ENCODE measurements at places on chromosomes 5 and 9.

GRCh38 chr5:175464942-175465233 lies 13.5 kb upstream of the SFXN1 start:
- no peak for DNase-seq

DNA sequence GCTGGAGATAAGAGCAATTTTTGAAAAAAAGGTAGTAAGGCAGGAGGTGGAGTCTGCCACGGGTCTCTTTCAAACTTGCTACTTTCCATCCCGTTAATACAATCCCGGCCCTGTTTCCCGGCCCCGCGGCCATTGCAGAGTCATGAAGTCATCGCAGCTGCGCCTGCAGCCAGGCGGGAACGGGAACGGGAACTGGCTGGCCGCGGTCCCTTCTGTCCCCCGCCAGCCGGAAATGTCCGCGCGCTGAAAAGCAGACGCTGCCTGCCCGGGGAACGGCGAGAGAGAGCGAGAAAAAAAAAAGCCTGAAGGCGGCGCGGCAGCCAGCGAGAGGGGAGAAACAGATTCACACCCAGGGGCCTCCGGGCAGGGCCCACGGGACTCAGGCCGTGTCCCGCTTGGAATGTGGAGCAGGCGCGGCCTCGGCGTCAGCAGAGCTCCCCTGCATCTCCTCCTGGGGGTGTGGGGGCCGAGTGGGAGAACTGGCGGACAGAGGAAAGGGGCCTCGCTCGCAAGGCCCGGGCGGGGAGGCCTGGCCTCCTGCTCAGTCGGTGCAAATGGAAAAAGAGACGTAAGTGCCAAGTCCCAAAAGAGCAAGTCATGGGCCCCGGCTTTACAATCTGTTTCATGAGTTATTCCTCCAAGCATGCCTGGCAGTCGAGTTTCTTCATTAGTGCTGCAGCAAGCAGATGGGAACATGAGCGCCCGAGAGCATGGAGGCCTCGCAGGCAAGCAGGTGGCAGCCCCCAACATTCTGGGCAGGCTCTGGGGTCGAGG lies 201.2 kb upstream of the GAS1 start:
- DNase-seq: no peak

DNA sequence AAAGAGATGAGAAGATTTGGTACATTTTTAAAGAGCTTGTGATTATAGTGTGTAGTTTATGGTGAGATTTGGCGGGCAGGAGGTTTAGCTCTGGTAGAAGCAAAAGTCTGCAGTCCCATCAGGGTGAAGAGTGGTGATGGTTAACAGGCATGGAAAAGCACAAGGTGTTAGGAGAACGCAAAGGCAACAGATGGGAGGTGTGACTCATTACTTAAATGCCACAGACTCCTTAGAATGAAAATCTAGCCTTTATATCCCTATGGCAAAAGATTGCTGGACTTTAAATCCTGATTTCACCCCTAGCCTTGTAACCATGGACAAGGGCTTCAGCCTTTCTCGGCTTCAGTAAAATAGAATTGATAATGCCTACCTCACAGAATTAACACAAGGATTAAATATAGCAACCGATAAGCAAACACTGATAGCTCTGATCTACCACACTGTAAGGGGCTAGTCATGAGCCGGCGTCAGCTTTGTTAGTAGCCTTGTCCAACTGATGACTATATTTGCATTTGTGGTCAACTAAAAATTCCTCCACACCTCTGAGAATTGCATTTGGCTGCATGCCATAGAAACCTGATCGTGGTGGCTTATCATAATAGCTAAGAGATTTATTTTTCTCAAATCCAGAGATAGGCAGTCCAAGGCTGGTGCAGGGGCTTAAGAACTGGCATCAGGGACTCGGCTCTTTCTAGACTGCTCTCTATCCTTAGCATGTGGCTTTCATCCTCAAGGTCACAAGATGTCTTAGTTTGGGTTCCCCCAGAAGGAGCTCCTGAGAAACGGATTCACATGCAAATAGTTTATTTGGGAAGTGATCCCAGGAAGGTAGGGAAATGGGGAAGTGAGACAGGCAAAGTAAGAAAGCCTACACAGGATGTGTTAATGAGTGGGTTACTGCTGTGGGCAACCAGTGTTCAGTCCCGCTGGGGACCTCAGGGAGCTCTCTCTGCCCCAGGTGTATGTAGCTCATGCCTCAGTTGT lies 19.6 kb downstream of the MFAP3 start:
- DNase-seq: no peak

- DNase-seq: no peak
These were observed 1.1 kb upstream of the ADAMTS2 start for GRCh38 chr5:179346401-179346800.

DNA sequence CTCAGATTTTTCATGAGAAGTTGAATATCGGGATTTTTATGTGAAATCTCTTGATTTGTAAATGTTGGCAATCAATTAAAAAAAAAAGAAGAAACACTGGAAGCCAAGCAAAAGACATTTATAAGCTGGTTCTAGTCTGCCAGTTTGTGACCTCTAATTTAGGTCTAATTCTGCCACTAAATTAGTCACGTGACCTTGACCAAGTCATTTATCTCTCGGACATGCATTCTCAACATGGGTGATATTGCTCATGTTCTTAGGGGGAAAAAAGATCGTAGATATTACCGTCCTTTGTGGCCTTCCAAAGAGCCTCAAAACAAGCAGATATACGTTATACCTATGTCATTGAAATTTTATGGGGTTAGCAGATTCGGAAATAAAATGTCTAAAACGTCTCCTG lies 52.9 kb upstream of the PTPDC1 start:
- DNase-seq: no peak

DNA sequence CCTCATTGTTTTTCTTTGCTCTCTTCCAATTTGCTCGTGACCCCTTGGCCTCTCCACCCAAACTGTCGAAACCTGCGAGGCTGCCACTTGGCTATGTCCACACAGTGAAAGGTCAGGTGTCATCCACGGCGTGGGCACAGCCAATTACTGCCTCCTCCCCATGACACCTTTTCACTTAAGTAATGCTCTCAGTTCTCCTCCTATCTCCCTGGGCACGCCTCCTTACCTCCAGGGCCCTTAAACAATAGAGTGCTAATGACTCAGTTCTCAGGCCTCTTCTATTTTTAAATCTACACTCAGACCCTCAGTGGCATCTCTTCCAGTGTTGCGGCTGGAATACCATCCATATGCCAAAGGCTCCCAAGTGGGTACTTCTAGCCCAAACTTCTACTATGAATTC lies 256.8 kb downstream of the ROR2 start:
- DNase-seq: no peak

DNA sequence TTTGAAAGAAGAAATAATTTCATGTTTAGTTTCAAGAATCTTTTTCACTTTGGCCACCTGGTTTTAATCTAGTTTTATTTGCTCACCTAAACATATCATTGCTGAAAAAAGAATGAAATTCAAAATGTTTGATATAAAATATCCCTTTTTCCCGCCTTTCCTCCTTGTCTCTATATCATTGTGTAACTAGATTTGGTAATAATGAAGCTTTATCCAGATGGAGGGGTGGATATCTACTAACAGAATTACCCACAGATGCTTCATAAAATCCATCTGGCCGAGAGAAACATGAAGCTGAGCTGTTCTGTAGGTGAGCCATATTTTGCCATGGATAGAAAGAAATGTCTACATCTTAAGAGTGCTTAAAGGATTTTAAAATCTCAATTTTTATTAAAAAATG lies 214.7 kb downstream of the ICE1 start:
- DNase-seq: no peak

DNA sequence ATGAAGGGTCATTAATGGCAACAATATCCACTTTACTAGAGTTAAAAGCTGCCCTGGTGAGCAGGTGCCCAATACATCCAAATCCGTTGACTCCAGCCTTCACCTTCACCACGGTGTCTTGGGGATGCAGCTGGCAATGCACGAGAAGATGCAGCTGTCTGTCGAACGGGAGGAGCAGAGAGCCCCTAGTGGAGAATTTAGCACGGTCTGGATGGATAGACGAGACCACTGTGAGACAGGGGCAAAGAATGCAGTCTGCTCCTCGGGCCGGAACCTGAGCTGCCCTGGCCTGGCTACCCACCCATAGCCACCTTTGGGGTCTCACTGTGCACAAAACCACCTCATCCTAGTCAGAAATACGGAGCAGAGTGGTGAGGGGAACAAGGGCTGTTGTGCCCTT lies 35.1 kb downstream of the ADRA1B start:
- DNase-seq: no peak

- no peak for DNase-seq
These were observed 76.0 kb upstream of the SIMC1 start for GRCh38 chr5:176162198-176162597.

- DNase-seq: no peak
These were observed 71.4 kb upstream of the FBXW11 start for GRCh38 chr5:172077664-172078425.

DNA sequence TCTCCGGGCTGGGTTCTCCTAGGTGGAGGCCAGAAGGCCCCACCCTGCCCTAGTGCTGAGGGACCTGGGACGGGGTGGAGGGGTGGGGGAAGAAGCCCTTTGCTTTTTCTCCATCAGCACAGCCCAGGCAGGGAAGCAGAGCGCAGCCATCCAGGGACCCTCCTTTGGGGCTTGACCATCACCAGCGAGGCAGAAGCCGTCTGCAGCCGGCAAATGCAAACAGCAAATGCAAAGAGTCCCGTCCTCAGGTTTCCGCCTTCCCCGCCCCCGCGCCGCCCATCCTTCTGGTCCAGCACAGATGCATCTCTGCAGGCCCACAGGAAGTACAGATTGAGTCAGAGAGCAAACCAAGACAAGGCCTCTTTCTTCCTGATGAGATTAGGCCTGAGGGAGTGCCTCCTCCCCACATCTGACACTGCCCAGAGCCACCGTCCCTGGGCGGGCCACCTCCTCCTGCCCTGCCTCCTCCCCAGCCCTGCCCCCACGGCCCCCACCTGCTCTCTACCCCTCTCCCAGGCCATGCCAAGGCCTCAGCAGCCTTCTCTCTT lies 23.4 kb downstream of the CORO2A start:
- no peak for DNase-seq

DNA sequence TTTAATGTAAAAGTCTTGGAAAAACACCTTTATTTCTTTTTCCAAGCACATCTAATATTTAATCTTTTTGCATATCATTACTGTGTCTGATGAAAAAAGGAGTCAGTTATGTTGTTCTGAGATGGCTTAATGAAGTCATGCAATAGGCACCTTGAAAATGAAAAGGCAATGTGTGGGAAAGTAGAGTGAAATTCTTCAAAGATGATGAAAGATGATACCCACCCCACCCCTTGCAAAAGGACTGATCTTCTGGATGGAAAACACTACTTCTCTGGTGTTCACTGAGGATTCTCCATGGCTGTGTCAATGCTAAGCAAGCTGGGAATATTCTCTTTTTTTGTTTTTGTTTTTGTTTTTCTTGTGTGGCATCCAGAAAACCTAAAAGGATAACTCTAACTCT lies 47.9 kb upstream of the TRPC7 start:
- DNase-seq: no peak

DNA sequence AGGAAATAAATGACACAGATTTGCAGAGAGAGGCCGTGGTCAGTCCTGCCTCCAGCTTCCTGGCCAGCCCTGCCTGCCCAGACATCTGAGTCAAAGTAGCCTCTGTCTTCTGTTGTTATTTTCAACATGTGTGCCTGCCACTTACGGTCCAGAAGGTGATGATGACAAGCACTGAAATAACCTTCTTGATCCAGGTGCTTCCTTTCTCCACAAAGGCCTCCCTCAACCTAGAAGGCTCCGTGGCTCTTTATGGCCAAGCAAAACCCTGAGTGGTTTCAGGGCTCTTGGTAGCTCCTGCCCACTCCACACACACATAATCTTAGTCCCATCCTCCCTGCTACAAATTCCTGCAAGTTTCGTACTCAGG lies 34.1 kb upstream of the SLC6A19 start:
- no peak for DNase-seq

GRCh38 chr9:93815135-93815534 lies 140.0 kb downstream of the BARX1 start:
- no peak for DNase-seq

GRCh38 chr5:116935561-116936162 lies 361.0 kb upstream of the SEMA6A start:
- DNase-seq: no peak

DNA sequence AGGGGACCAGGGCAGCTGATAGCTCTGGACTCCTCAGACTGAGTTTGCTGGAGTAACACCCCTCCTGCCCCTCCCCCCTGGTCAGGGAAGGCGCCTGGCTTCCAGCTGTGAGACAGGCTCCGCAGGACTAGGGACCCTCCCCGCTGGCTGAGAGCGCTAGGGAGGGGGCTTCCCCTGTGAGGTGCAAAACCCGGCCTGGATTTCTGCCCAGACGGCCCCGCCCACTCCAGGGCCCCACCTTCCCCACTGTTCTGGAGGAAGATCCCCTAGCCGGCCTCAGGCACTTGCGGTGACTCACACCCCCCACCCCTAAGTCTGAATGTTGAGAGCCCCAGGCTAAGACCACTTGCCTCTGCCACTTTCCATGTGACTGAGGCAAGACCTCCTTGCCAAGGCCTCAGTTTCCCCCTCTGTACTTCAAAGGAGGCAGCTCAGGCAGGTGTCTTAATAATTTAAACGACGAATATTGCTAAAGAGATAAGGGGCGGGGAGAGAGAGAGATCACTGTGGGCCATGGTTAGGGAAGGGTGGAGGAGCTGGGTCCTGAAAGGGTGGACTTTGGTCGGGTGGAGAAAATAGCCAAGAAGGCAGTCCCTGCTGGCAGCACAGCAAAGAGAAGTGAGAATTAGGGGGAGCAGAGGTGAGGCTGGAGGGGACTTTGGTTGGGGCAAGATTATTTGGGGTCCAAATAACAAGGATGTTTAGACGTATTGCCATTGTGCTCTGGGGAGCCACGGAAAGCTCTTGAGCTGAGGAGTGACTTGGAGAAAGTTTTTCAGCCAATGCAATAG lies 1.0 kb upstream of the DAB2IP start:
- no peak for DNase-seq

- DNase-seq: no peak
These were observed 61.4 kb upstream of the RANBP3L start for GRCh38 chr5:36363101-36363500.

GRCh38 chr5:122327110-122327509 lies 15.1 kb downstream of the SNCAIP start:
- DNase-seq: no peak
